ENCODE measurements at places on chromosomes 3 and 15. TPM values are rescaled to one million over a fixed set of nuclear protein-coding genes. Genes with fewer than 3 reads are reported as not detected.

GRCh38 chr3:134600206-134600605 lies 50.6 kb downstream of the KY start:
- peaks cover 4% of the 10 kb centered on the region for H3K4me1 ChIP-seq
- no peak for DNase-seq
- H3K27ac ChIP-seq: no peak overlapping the region
- H3K4me3 ChIP-seq: no peak overlapping the region

- H3K4me3 ChIP-seq: no peak overlapping the region
- no peaks in the 10 kb centered on the region for H3K36me3 ChIP-seq
- no peaks in the 10 kb centered on the region for H3K4me1 ChIP-seq
- H3K27ac ChIP-seq: no peak overlapping the region
- H3K27me3 ChIP-seq: no peaks in the 10 kb centered on the region
- DNase-seq: no peak
Measured at GRCh38 chr3:23172059-23172458, 31.1 kb upstream of the UBE2E2 start.

- no peak overlapping the region for H3K4me3 ChIP-seq
- no peak overlapping the region for H3K27ac ChIP-seq
- no peak for DNase-seq
- no peaks in the 10 kb centered on the region for H3K36me3 ChIP-seq
- no peaks in the 10 kb centered on the region for H3K27me3 ChIP-seq
- no peaks in the 10 kb centered on the region for H3K4me1 ChIP-seq
Measured at GRCh38 chr15:90305932-90306331, 40.5 kb downstream of the NGRN start.

DNA sequence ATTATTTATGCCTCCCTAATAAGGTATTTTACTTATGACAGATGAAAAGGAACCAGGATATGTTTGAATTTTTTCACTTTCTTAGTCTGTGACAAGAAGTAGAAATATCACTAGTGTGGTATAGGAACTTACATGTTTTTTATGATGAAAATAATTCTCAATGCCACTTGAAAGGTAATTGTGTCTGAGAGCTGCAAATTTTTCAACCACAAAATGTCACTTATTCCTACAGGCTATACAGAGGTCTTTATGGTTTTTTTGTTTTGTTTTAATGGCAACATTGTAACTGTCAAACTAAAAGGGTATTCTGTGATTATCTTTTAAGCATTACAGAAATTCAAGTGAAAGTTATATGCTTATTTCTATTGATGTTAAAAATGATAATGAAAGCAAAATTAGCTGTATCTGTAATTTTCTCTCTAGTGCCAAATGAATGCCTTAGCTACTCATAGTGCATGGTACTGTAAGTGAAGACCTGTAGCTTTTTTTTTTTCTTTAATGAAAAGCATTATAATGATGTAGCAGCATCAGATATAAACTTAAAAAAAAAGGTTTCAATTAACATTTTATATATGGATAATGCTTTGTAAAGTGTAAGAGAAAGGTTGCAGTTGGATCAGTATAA lies 14.7 kb downstream of the FEM1B start:
- no peak overlapping the region for H3K4me3 ChIP-seq
- H3K27ac ChIP-seq: no peak overlapping the region
- no peak for DNase-seq

DNA sequence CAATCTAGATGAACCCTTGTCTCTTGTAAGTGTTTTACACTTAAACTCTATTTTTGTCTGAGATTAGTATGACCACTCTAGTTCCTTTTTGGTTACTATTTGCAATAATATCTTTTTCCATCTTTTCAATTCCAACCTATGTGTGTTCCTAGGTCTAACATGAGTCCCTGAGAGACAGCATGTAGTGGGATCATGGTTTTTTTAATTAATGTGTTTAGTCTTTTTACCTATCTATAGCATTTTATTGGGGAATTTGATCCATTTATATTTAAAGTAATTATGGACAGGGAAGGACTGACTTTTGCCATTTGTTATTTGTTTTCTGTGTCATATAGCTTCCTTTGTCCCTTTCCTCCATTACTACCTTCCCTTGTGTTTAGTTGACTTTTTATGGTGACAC lies 21.7 kb downstream of the TNFSF10 start:
- no peaks in the 10 kb centered on the region for H3K27me3 ChIP-seq
- H3K27ac ChIP-seq: no peak overlapping the region
- H3K36me3 ChIP-seq: peaks cover 8% of the 10 kb centered on the region
- H3K4me1 ChIP-seq: no peaks in the 10 kb centered on the region

GRCh38 chr3:184716622-184717398 lies 4.9 kb upstream of the MAGEF1 start:
- H3K36me3 ChIP-seq: no peaks in the 10 kb centered on the region
- H3K4me1 ChIP-seq: peaks cover 5% of the 10 kb centered on the region
- H3K27me3 ChIP-seq: no peaks in the 10 kb centered on the region
- DNase-seq: no peak
- no peak overlapping the region for H3K4me3 ChIP-seq

DNA sequence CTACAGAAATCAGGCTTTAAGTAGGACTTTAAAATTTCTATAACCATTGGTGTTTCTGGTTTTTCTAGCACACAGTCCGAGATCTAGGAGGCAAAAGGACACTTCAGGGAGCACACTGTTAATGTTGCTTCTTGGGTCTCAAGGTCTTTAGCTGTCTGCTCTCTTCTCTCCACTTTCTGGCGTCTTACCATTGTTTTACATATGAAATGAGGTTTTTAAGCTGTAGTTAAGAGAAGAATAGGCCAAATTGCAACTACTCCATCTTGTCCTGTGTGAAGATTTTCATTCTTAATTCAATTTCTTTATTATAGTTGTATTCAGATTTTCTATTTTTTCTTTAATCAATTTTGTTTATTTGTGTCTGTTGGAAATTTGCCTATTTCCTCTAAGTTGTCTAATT lies 151.4 kb downstream of the WNT7A start:
- no peaks in the 10 kb centered on the region for H3K27me3 ChIP-seq
- H3K4me1 ChIP-seq: no peaks in the 10 kb centered on the region
- H3K4me3 ChIP-seq: no peak overlapping the region
- no peak overlapping the region for H3K27ac ChIP-seq
- no peak for DNase-seq

DNA sequence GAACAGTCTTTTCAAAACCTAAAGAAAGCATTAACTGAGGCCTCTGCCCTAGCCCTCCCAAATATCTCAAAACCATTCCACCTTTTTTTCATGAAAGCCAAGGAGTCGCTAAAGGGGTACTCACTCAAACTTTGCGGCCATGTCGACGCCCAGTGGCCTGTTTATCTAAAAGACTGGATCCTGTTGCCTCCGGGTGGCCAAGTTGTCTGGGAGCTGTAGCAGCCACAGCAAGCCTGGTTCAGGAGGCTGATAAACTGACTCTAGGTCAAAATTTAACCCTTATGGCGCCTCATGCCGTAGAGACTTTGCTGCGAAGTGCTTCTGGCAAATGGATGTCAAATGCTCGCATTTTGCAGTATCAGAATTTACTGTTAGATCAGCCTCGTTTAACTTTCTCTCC lies 39.5 kb downstream of the ZBTB11 start:
- no peaks in the 10 kb centered on the region for H3K36me3 ChIP-seq
- no peak for DNase-seq
- peaks cover 4% of the 10 kb centered on the region for H3K4me1 ChIP-seq
- no peak overlapping the region for H3K27ac ChIP-seq
- no peak overlapping the region for H3K4me3 ChIP-seq

DNA sequence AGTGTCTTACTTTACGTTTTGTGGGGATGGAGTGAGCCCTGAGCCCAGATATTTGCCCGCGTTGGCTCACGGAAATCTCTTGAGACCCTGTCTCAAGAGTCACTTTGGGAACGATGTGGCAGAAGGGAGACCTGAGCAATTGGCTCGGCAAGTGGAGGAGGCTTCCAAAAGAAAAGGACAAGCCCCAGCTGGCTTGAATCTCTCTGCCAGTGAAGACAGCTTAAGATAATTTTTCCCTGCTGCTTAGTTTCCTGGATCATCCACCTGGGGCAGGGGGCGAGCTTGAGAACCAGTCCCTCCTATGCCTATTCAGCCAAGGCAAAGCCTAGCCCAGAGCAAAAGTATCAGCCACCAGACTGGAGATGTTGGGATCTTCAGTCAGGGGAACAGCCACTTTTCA lies 708 bp downstream of the SEC22A start:
- H3K4me1 ChIP-seq: peaks cover 8% of the 10 kb centered on the region
- no peaks in the 10 kb centered on the region for H3K27me3 ChIP-seq
- DNase-seq: no peak
- peaks cover 2% of the 10 kb centered on the region for H3K36me3 ChIP-seq

Gene CHRNB4
- 0.62 TPM for polyA plus RNA-seq

Gene ZNF280D
- 72.9 TPM for polyA plus RNA-seq

Gene PPP1R14D
- 1.2 TPM for polyA plus RNA-seq
